Stimulated activated CD4-positive, alpha-beta T cell treated with anti-CD3 and anti-CD28 coated beads, Interleukin-4, amount 100 ng/mL, for 4 hours (primary cell): ENCODE measurements at places on chromosomes 7 and 10.

GRCh38 chr10:126277181-126277580 lies 111.1 kb downstream of the ADAM12 start:
- no peak for DNase-seq

- no peak for DNase-seq
These were observed 42.9 kb upstream of the TCERG1L start for GRCh38 chr10:131354380-131354779.

DNA sequence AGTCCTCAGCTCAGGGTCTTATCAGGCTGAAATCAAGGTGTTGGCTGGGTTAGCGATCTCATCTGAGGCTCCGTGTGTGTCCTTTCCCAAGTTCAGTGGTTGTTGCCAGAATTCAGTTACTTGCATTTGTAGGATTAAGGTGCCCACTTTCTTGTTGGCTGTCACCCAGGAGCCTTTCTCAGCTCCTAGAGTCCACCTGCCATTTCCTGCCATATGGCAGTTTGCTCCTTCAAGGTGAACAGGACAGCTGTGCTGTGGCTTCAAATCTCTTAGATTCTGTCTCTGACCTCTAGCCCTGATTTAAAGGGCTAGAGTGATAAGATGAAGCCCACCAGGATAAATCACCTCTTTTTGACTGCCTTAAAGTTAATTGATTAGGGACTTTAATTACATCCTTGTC lies 1.0 kb upstream of the HIF1AN start:
- no peak for DNase-seq

GRCh38 chr7:13851736-13852135 lies 137.7 kb downstream of the ETV1 start:
- DNase-seq: no peak

DNA sequence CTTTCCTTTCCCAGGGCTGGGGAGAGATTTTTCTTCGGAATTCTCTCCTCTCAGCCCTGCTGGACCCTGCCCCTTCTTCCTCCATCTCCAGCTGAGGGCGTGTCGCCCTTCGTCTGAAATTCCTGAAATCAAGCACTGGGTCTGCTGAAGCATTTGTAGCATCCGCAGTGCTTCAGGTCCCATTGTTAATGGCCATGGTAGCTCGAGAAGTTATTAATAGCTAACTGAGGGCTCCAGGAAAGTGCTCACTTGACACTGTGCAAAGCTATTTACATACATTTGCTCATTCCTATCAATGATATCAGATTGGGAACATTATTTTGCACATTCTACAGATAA lies 515 bp downstream of the FAM149B1 start:
- DNase-seq: no peak

GRCh38 chr10:35208949-35209613 lies 82.4 kb downstream of the CREM start:
- no peak for DNase-seq

DNA sequence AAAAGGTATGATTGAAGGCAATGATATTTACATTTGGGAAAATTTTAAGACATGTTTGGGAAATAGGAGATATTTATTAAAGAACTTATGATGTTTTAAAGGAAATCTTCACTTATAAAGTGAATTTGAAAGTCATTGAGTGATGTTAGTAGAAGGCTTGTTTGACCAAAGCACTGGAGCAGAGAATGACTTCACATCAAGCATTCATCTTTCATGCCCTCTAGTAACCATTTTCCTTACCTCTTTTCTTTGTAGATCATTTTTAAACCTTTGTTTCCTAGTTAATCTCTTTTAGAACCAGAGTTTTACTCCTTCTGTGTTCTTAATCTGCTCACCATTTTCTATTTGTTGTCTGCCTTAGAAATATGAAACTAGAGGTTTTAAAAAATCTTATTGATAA lies 111.3 kb upstream of the FOXP2 start:
- no peak for DNase-seq

DNA sequence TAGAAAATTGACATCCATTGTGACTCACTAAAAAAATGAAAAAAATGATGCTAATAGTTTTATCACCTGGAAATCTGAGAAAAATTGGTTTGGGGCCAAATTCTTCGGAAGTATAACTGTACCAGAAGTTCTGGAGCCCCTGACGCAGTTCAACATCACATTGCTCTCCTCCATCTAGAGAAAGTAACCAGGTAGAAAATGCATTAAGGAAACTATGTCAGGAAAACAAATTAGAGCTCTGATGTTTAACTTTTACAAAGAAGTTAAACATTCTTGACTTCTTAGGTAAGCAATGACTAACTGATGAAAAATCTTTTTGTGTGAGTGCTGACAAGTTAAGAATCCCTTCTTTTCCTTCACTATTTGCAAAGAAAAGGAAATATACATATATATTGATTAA lies 61.1 kb upstream of the TMEM196 start:
- no peak for DNase-seq

DNA sequence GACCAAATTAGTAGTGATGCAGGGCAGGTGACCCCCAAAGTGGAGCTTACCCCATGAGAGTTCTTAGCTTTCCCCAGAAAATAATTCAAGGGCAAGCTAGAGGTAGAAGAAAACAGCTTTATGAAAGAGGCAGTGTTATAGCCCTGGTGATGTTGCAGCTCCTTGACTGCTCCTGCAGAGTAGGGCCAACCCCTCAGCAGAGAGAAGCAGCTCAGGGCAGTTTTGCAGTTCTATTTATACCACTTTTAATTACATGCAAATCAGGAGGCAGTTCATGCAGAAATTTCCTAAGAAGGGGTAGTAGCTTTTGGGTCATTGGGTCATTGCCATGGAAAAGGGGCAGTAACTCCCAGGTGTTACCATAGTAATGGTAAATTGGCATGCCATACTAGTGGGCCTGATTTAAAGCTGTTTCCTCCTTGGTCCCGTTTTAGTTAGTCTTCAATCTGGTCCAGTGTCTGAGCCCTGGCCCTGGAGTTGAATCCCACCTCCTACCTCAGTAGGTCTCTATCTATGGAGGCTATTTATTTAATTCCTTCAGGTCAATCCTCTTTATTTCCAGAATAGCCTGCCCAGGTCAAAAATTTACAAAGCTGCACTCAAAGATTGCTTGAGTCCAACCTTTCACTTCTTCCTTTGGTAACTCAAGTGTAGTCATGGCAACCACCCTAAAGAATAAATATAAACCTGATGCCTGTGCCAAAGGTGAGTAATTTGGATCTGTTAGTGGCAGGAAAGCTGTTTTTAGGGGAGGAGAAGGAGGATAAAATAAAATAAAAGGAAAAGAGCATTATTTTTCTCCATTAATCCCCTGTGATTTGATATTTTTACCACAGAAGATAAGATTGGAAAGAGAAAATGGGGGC lies 29.5 kb downstream of the PLXDC2 start:
- DNase-seq: no peak

DNA sequence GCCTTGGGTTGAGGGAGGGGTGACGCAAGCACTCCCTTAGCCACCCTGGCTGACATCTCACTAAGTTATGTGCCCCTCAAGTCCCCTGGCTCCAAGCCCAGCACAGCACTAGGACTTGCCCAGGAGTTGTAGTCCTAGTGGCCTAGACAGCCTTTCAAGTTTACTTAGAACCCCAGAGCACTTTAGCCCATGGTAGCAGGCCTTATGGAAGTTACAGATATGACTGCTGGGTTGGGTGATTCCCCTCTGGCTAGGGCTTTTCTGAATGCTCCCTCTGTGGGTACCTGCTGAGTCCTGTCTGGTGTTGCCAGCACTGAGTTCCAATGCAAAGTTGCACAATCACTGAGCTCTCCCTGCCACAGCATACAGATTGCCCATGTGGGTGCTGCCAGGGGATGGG lies 83.2 kb downstream of the AHCYL2 start:
- DNase-seq: no peak
